ENCODE measurements at places on chromosomes 3 and 15.
A peak's percentile ranks its signal among the peaks of the same experiment; 100 is the strongest.

- no peak for DNase-seq
These were observed 20.5 kb downstream of the GASK1A start for GRCh38 chr3:42999632-43000031.

GRCh38 chr3:10157031-10157430 is 7.7 kb upstream of the IRAK2 start:
- DNase-seq = no peak

GRCh38 chr3:14602804-14603644 is 48.5 kb upstream of the CCDC174 start:
- no peak for DNase-seq

DNA sequence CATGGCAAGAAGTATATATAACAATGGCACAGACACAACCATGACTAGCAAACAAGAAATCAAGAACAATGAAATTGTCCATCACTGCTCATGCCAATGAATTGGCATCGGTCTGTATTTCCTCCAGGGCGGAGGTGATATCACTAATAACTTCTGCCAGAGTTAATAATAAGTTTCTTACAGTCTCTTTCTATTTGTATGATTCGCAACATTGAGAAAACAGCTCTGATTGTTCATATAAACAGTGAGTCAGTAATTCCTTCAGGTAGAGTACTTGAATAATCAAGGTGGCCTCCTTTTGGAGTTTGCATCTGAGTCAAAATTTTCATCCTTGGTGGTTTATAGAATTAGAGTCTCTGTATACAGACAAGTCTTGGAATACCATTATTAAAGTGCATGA is 8.3 kb upstream of the SPICE1 start:
- no peak for DNase-seq

GRCh38 chr3:65979162-65979561 is 59.6 kb downstream of the MAGI1 start:
- no peak for DNase-seq

DNA sequence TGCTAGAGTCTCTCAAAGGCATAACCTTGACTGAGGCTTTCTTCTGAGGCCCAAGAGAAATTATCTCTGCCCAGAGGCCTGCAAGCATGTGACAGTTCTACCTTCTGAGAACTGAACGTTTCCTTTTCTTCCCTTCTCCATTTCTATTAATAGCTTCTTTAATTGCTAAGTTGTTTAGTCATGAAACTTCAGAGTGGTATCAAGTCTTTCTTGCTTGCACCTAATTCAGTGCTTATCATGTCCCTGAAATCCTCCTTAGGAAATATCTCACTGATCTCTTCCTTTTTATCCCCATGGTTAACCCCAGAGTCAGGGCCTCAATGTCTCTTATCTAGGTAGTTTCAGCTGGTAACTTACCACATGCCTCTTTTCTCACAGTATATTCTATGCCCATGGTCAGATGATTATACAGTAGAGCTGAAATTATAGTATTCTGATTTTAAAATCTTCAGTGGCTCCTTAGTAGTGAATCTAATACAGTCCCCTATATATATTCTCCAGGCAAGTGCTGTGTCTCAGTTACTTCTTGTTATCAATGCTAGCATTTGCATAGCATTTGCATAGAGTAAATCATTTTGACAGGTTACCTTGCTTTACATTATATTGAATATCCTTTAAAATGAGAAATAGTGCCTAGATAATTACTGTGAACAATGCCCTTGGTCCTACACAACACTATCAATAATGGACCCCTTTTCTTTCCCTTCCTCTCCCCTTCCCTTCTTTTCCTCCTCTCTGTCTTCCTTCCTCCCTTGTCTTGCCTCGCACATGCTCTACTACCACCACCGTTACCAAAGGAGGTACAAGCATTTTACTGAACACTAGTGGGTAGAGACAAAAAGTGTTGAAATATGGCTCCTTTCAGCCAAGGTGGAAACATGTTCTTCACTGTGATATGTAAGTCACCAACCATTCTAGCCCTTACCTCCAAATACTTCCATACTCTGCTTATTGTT is 33.0 kb downstream of the KBTBD8 start:
- DNase-seq = no peak

- no peak for DNase-seq
These were observed 171.9 kb upstream of the CADPS start for GRCh38 chr3:63047068-63047467.

DNA sequence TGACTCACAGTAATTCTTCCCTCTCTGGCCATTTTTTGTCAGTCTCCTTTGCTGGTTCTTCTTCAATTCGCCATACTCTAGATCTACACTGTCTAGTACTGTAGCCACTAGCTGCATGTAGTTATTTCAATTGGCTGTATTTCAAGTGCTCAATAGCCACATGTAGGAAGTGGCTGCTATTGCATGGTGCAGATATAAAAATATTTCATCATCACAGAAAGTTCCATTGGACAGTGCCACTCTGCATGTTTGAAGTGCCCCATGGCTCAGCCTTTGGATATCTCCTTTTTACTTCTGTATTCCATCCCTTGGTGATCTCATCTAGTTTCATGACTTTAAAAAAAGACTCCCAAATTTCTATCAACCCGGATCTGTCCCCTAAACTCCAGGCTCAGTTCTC is 22.1 kb downstream of the PPP2R3A start:
- no peak for DNase-seq

DNA sequence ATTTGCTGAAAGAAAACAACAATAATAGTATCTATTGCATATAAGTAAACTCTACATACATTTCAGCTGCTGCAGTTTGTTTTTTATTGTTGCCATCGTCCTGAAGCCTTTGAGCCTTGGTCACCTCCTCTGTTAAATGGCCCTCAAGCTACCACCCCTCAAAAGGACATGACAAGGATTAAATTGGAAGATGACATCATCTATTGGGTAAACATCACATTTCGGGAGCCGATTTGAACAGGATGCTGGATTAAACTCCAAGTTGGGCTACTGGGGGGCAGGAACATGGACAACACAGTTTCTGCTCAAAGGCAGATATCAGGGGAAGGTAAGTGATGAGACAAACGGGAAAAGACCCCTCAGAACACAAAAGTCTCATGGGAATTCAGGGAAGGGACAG is 92.3 kb upstream of the ATP2B2 start:
- no peak for DNase-seq

- DNase-seq = peak; percentile 48
These were observed 1.1 kb upstream of the PLCH1 start for GRCh38 chr3:155745795-155746550.
